Bronchus fibroblast of lung (primary cell): ENCODE measurements at places on chromosomes 5 and 9. TPM values are rescaled to one million over a fixed set of nuclear protein-coding genes. Genes with fewer than 3 reads are reported as not detected.

Gene INSL6
- not detected in 2 replicates for total RNA-seq

Gene DNAJC18
- 4.2 and 6.5 TPM in 2 replicates for total RNA-seq

Gene EGFL7
- total RNA-seq = 2.1 and 2.4 TPM in 2 replicates

Gene QRFP
- total RNA-seq = not detected in 2 replicates
